ENCODE measurements at places on chromosomes 2 and 18. TPM values are rescaled to one million over a fixed set of nuclear protein-coding genes. Genes with fewer than 3 reads are reported as not detected.

IL37 gene
- total RNA-seq = not detected

GRCh38 chr18:111306-112014, 46.9 kb upstream of the USP14 start:
- no peak for DNase-seq

SPOPL gene
- 20.3 TPM for total RNA-seq

SELENOI gene
- 29.1 TPM for total RNA-seq

DNA sequence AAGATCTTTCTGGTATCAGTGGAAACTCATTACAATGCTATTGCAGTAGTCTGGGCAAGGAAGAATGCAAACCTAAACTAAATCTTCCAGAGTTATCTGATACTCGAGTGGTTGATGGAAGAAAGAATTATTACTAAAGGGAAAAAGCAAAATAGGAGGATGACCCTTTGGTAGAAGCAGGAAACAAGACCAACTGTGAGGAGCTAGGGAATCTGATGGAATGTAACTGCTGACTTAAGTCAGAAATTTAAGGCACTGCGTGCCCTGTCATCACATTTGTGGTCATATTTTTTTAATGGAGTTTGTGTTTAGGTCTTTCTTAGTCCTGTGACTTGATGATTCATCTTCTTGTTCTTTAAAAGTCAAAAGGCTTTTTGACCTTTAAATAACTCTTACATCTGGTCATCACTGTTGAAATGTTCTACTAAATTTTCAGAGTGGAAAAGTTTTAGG, 36.5 kb upstream of the ARMC9 start:
- DNase-seq = no peak

DNA sequence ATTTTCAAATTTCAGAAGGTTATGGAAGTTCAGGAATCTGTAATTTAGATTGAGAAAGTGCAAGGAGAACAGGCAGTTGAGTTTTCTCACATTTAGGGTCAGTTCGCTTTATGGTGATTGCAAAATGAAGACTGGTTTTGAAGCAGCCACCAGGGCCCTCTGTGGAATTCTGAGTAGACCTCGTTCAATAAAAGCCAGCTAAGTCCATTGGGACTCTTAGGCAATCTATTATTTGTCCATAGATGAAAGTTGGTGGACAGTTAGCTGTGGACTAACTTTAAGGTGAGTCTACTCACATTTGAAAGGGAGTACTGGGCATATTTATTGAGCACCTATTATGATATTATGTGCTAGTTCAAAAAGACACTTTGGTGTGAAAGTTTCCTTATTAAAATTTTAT, 266.3 kb upstream of the LINC00305 start:
- no peak for DNase-seq

GRCh38 chr2:127703282-127703681, 2.0 kb downstream of the SFT2D3 start:
- DNase-seq = no peak

DNA sequence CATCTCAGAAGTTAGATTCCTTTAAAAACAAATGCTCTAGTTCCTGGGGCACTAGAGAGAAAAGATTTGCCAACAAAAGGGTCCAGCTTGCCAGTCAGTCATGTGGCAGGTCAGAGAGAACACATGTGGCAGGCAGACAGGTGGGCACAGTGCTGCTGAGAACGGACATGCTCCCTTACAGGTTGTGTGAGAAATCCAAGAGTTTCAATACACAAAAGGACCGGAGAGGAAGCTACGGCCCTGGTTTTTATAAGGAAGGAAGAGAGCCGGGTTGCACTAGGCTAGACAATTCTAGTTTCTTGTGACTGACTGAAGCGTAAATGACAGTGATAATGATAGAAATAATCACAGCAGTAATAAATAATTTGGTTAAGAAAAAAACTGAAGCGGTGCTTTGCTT, 18.3 kb downstream of the CDC42EP3 start:
- DNase-seq = no peak

MYO3B gene
- 2.6 TPM for total RNA-seq

TLX2 gene
- 5.5 TPM for total RNA-seq

DNA sequence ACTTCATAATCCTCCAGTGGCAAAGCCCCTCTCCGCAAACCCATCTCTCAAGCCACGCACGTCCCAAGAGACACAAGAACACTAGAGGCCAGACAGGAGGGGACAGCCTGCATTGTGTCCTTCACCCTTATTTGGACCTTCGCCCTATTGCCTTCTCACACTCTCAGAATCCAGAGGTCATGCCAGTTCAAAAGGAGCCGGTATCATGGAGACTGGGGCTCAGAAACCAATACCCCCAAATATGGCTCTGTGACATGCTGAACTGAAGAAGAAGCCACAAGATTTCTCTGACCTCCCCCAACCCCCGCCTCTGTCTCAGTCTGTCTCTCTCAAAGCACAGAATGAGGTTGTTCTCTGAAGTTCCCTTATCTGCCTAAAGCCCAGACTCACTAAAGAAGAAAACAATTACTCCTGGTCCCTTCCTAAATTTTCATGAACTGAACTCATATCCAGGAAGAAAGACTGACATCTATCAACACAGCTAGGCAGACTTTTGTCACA, 19.2 kb upstream of the SPATA3 start:
- no peak for DNase-seq

DNA sequence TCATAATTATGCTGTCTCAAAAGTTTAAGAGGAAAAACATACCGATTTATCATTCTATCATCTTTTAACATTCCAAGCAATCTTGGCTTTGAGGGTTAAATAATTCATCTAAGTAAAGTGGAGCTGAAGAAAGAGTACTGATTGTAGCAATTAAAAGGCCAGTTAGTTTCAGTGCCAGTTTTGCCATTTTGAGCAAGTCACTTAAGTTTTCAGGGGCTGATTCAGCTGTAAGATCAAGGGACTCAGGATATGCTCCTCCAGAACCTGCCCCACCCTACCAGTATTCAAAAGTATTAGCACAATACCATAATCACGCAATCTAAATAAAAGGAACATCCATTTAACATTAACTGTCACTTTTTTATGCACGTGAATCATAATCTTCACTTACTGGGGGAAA, 1.9 kb downstream of the SS18 start:
- no peak for DNase-seq

VIT gene
- not detected for total RNA-seq

DNA sequence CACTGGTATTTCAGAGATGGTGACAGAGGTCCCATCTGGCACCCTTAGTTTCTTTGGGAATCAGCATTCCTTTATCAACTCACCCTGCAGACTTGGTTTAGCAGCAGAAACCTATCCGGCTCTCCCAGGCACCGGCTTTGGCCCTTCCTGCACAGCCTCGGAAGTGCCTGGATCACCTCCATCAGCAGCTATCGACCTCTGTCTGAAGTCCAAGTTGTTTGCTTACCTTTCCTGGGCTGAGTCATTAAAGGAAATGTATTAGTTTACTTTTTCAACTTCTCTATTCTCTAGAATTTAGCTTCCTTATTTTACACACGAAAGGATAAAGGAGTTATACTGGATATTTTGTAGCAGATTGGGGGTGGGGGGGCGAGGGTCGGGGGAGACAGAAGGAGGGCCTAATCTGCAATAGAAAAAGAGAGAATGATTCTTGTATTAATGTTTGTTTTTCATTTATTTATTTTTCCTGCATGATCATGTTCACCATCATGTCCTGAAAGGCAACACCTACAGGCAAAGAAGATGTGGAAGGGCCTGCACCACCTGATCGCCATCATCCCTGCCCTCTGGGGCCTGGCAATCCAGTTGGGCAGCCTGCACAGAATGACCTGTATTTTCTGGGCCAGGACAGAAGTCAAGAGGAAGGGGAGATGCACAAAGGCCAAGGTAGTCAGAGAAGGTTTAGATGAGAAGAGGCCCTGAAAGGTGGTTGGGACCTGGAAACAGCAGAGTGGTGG, 22.1 kb upstream of the MAT2A start:
- no peak for DNase-seq

- no peak for DNase-seq
Observed at GRCh38 chr2:66421612-66422011, 13.3 kb upstream of the MEIS1 start.

DNA sequence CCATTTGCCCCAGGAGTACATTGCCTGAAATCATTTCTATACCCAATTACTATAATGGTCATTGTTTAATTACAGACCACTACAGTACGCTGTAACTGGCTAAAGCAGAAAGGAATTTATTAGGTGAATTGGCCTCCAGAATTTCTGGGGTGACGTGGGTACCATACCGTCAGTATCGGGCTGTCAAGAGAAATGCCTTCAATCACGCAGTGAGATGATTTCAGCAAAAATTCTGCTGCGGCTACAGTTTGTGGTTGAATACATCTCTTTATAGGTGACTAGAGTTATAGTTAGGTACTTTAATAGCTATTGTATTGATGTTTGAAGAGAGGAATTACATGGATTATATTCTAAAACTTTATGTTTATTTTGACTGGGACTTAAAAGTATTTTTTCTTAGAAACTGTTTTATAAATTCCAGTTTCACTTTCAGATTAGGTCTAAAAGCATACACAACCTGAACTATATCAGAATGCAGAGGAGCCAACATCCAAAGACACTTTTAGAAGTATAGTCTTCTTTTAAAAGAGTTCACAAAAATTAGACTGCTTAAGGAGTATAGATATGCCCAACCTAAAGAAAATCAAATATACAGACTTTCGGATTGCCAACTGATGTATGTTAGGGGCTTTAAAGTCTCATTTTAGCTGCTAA, 128.4 kb downstream of the TTC27 start:
- no peak for DNase-seq

DNA sequence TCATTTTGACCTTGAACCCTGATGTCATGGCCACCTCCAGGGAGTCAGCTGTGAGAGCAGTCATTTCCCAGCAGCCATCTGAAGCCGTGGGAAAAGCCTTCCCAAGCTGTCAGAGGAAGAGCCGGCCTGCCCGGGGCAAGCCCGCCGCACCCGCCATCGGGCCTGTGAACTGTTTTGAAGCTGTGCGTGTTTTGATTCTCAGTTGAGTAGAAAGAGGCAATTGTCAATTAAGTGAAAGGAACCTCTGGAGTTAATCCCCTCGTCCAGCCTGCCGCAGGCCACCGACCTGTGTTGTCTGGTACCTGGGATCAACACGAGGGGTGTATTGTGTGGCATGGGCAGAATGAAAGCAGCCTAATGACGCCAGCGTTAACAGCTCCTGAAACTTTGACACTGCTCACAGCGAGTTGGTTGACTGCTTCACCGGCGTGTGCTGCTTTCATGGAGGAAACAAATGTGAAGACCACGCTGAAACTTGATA, 318.4 kb downstream of the AGAP1 start:
- DNase-seq = no peak

DNA sequence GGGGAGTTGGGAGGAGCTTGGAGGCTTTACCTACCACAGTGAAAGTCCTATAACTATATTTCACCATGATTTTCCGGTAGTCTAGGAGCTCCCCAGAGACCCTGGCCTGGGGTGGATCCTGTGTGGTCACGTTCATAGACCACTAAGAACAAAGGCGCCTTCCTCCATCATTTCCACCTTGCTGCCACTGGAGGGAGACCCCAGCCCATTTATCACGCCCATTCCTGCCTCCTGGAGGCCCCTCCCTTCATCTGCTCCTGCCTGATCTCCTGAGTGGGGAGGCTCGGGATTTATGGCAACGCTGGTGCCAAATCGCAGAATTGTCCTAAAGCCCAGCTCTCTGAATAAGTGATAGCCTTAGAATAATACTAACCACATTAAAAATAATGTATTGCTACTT, 507.6 kb upstream of the SPHKAP start:
- no peak for DNase-seq

DNA sequence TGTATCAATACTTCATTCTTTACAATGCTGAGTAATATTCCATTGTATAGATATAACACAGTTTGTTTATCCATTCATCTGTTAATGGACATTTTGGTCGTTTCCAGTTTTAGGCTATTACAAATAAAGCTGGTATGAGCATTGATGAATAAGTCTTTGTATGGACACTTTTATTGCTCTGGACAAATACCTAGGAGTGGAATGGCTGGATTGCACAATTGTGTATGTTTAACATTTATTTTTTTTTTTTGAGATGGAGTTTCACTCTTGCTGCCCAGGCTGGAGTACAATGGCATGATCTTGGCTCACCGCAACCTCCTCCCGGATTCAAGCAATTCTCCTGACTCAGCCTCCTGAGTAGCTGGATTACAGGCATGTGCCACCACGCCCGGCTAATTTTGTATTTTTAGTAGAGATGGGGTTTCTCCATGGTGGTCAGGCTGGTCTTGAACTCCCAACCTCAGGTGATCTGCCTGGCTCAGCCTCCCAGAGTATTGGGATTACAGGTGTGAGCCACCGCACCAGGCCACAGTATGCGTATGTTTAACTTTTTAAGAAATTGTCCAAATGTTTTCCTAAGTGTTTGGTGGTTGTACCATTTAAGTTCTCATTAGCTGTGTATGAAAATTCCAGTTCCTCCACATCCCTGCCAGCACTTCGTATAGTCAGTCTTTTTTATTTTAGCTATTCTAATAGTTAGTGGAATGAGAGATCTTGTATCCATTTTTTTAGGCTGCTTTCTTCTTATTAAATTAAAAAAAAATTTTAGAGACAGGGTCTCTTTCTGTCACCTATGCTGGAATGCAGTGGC, 194.9 kb upstream of the HAAO start:
- DNase-seq = no peak

DNA sequence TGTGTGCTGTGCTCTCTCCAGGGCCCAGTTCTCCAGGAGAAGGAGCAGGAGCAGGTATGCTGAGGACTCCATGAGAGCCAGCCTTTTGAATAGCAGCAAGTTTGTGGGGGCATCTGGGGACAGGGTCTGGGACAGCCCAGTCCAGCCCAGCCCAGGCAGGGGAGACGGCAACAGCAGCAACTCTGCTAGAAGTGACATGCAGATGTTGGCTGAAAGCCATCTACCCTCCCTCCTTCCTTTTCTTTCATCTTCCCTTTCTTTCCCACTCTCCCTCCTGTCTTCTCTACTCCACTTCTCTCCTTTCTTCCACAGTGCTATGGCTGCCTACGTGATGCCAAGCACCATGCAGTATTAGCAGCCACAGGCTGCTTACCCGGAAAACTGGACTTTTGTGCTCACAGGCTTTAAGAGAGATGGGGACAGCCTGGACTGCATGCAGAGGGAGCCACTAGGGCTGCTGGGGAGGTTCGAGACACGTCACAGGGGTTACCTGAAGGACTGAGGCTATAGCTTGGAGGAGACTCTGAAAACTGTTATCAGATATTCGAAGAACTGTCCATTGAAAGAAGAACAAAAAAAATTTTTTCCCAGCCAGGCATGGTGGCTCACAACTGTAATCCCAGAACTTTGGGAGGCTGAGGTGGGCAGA, 23.8 kb upstream of the YWHAQ start:
- DNase-seq = no peak

- no peak for DNase-seq
Observed at GRCh38 chr18:45303026-45303425, 312.2 kb upstream of the SLC14A2 start.

DNA sequence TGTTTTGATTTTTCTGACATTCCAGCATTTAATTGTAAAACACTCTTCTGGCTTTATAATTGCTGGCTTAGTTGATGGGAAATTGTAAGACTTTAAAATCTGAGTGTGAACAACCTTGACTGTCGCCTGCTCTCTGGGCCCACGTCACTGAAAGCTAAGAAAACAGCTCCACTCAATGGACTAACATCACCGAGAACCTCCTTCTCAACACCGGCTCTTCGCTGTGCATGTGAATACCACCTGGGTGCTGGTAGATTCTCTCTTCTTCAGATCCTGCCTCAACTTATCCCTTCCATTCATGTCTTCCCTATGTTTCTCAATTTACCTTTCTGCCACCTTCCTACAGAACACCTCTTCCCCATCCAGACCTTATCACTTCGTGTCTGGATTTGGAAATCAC, 523.1 kb upstream of the ID2 start:
- DNase-seq = no peak

ASB18 gene
- not detected for total RNA-seq
